ENCODE measurements at places on chromosomes 7 and 10. TPM values are rescaled to one million over a fixed set of nuclear protein-coding genes. Genes with fewer than 3 reads are reported as not detected.

DNA sequence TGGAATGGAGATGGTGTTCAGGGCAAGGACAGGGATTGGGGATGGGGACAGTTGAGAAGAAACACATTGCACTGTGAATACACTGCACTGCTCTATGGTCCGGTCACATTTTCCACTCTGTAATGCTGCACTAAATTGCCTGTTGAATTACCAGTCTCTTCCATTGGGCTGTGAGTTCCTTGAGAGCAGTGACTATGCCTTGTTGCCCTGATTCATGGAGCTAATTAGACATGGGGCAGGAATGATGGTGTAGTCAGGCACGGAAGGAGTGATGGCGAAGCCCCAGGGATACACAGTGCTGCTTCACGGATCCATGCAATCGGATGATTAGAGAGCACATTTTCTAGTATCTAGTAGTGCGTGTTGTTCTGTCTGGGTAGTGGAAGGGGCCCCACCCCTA lies 25.4 kb upstream of the GPAM start:
- H3K27me3 ChIP-seq = no peaks in the 10 kb centered on the region
- H3K4me3 ChIP-seq = no peak overlapping the region
- no peak for DNase-seq
- H3K36me3 ChIP-seq = no peaks in the 10 kb centered on the region

DNA sequence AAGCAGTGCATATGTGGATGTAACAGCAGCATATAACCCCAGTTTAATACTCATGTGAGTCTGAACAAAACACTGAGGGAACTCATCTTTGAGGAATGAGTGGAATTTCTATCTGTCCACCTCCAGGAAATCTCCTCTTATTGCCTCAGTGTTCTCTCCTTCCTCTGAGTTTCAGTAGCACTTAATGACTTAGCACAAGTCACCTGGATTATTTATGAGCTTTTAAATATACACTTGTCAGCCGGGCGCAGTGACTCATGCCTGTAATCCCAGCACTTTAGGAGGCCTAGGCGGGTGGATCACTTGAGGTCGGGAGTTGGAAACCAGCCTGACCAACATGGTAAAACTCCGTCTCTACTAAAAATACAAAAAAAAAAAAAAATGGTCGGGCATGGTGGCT lies 4.3 kb downstream of the LRRC20 start:
- H3K4me1 ChIP-seq = peaks cover 3% of the 10 kb centered on the region
- H3K27ac ChIP-seq = peak overlapping the region; percentile 29
- DNase-seq = peak; percentile 39
- no peak overlapping the region for H3K4me3 ChIP-seq

DNA sequence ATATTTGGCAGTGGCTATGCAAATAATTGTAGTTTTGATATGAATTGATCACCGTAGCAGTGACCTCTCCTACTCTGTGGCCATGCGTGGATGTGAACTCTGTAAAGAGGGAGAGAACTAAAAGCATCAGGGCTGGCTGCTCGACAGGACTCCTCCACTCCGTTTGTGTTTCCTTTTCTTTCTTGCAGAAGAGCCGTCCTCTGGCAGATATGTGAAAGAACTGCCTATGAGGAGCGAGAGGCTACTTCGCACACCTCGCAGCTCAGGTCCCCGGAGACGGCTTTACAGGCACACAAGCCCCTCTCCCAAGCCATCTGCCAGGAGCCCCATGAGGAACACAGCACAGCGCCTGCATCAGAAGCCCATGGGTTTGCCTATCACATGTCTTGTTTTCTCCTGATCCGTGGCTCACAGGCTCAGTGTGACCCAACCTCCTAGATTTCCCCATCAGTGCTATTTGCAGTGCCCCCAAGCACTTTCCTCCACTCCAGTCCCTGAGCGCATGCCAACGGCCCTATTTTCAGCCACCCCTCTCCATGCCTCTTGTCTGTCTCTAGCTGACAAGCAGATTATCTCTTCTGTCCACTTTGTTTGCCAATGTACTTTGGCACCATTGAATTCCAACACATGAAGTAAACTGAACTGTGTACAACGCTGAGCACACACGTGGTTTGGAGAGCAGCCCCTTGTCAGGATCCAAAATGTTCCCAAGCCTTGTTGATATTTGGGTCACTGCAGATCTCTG lies 164.3 kb upstream of the AKR1E2 start:
- H3K36me3 ChIP-seq = no peaks in the 10 kb centered on the region
- H3K4me1 ChIP-seq = no peaks in the 10 kb centered on the region
- H3K27ac ChIP-seq = peak overlapping the region; percentile 90
- H3K4me3 ChIP-seq = no peak overlapping the region

DNA sequence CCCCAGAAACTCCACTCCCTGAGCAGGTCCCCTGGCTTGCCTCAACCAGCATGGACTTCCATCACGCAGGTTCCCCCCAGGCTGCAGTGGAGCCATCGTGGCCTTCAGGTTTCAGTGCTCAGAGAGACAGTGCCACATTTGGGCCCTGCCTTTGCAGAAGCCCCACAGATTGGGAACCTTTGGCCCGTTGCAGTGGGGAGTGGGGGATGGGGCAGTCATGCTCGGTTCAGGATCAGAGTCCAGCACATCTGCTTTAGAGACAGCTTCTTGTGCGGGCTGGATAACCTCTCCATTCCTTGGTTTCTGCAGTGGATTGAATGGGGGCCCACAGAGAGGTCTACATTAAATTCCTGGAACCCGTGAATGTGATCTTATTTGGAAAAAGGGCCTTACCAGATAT lies 183.9 kb downstream of the EBF3 start:
- H3K36me3 ChIP-seq = no peaks in the 10 kb centered on the region
- no peak for DNase-seq
- no peaks in the 10 kb centered on the region for H3K4me1 ChIP-seq
- H3K27ac ChIP-seq = no peak overlapping the region
- H3K4me3 ChIP-seq = no peak overlapping the region

The SLC26A3 gene
- total RNA-seq = 0.55 TPM

- no peak overlapping the region for H3K4me3 ChIP-seq
- no peaks in the 10 kb centered on the region for H3K36me3 ChIP-seq
- no peak overlapping the region for H3K27ac ChIP-seq
- no peaks in the 10 kb centered on the region for H3K27me3 ChIP-seq
- DNase-seq = no peak
Measured at GRCh38 chr10:75639736-75640135, 208.3 kb downstream of the LRMDA start.

The PNLIPRP1 gene
- not detected for total RNA-seq

DNA sequence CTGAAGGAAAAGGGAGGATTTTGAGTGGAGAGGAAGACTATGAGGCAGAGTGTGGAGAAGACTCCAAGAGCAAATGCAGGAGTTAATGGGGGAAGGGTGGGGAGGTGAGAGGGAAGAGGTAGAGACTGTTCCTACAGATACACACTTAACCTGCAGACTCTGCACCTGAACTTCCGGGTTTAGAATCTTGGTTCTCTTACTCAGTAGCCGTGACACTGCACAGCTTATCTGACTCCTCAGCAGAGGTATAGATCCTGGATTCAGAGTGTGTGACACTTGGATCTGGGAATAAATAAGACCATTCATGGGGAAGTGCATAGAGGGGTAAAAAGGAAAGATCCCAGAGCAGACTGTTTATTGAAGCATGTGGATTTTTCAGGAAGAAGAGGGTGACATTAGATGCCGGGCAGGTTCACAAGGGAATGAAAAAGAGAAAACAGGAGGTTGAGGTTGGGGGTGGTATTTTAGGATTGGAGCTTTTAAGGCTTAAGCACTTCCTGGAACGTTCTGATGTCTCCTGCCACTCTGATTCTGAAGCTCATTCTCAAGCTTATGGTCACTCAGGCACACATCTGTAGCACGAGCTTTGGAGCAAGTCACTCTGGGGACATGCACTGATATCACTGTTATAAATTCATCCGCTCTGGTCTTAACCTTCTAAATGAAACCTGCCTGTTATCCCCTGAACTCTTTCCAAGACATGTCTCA lies 5.7 kb upstream of the ZC3HAV1L start:
- H3K4me1 ChIP-seq = no peaks in the 10 kb centered on the region
- H3K36me3 ChIP-seq = no peaks in the 10 kb centered on the region
- H3K27ac ChIP-seq = no peak overlapping the region
- no peaks in the 10 kb centered on the region for H3K27me3 ChIP-seq
- DNase-seq = no peak
- no peak overlapping the region for H3K4me3 ChIP-seq

DNA sequence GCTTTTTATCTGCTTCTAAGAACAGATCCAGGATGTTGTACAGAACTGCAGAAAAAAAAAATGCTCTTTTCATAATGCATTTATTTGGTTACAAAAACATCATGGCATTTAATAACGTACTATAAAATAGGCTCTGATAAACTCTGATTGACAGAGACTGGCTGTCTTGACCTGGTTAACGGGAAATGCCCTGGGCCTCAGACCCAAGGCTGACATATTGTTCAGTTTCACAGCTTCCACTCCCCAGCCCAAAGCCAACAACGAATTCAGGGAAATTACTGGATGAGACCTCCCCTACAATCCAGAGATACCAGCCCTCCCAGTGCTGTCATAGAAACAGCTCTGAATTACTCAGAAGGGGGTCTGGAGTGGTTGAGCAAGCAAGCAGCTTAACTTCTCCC lies 260.1 kb downstream of the CREB5 start:
- H3K27me3 ChIP-seq = no peaks in the 10 kb centered on the region
- no peaks in the 10 kb centered on the region for H3K4me1 ChIP-seq
- no peak overlapping the region for H3K4me3 ChIP-seq
- no peaks in the 10 kb centered on the region for H3K36me3 ChIP-seq
- no peak overlapping the region for H3K27ac ChIP-seq

DNA sequence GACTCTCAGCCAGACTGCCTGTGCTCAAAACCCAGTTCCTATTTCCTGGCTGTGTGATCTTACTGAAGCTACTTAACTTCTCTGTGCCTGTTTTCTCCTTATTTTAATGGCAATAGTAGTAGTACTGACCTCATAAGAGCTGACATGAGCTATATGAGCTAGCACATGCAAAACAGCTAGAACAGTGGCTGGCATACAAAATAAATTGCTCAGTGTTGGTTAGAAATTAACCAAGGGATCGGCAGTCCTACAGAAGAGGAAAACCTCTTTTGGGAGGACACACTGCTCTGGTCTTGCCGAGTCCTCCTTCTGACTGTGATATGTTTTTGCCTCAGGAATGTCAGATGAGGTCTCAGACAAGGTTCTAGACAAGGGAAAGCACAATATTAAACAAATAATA lies 322.6 kb downstream of the GRM8 start:
- no peak for DNase-seq
- H3K27ac ChIP-seq = no peak overlapping the region
- no peaks in the 10 kb centered on the region for H3K36me3 ChIP-seq
- H3K4me3 ChIP-seq = no peak overlapping the region
- no peaks in the 10 kb centered on the region for H3K4me1 ChIP-seq

The ARHGEF35 gene
- total RNA-seq = 4.6 TPM

The SPDYE1 gene
- not detected for total RNA-seq

GRCh38 chr7:50798126-50798525 lies 15.4 kb upstream of the GRB10 start:
- H3K4me1 ChIP-seq = no peaks in the 10 kb centered on the region
- H3K36me3 ChIP-seq = no peaks in the 10 kb centered on the region
- no peaks in the 10 kb centered on the region for H3K27me3 ChIP-seq
- no peak for DNase-seq
- H3K27ac ChIP-seq = no peak overlapping the region
- H3K4me3 ChIP-seq = no peak overlapping the region

- H3K36me3 ChIP-seq = no peaks in the 10 kb centered on the region
- DNase-seq = no peak
- H3K4me3 ChIP-seq = no peak overlapping the region
- H3K4me1 ChIP-seq = no peaks in the 10 kb centered on the region
- no peak overlapping the region for H3K27ac ChIP-seq
Measured at GRCh38 chr10:48792121-48792520, 107.4 kb downstream of the WDFY4 start.

GRCh38 chr10:17092986-17093803 lies 36.4 kb downstream of the CUBN start:
- no peak overlapping the region for H3K4me3 ChIP-seq
- peak overlapping the region; percentile 29 for H3K27ac ChIP-seq
- H3K36me3 ChIP-seq = no peaks in the 10 kb centered on the region
- DNase-seq = no peak

The ZNF37A gene
- 12.3 TPM for total RNA-seq

GRCh38 chr7:26397332-26397731 lies 105.7 kb downstream of the SNX10 start:
- no peak for DNase-seq
- no peaks in the 10 kb centered on the region for H3K36me3 ChIP-seq
- no peaks in the 10 kb centered on the region for H3K4me1 ChIP-seq
- no peaks in the 10 kb centered on the region for H3K27me3 ChIP-seq

GRCh38 chr7:36639826-36640225 lies 84.5 kb downstream of the AOAH start:
- no peak overlapping the region for H3K4me3 ChIP-seq
- no peaks in the 10 kb centered on the region for H3K36me3 ChIP-seq
- no peak overlapping the region for H3K27ac ChIP-seq
- DNase-seq = no peak
- H3K27me3 ChIP-seq = no peaks in the 10 kb centered on the region

- H3K4me1 ChIP-seq = no peaks in the 10 kb centered on the region
- H3K4me3 ChIP-seq = no peak overlapping the region
- no peaks in the 10 kb centered on the region for H3K27me3 ChIP-seq
Measured at GRCh38 chr7:17132726-17133125, 165.7 kb upstream of the AHR start.

- H3K27me3 ChIP-seq = no peaks in the 10 kb centered on the region
- no peaks in the 10 kb centered on the region for H3K36me3 ChIP-seq
- DNase-seq = no peak
- H3K4me1 ChIP-seq = no peaks in the 10 kb centered on the region
- H3K4me3 ChIP-seq = no peak overlapping the region
Measured at GRCh38 chr7:79319369-79319768, 134.1 kb downstream of the MAGI2 start.

The OR13A1 gene
- total RNA-seq = not detected

The NCF1 gene
- 21.0 TPM for total RNA-seq

DNA sequence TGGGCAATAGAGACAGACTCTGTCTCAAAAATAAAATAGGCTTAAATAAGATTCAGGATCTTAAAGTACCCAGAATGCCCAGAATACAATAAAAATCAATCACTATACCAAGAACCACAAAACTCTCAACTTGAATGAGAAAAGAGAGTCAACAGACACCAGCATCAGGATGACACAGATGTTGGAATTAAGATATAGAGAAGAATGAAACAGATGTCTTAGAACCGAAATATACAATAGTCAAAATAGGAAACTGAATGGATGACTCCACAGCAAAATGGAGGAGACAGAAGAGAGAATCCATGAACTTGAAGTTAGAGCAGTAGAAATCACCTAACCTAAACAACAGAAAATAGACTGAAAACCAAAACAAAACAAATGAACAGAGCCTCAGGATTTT lies 29.6 kb downstream of the POR start:
- H3K4me3 ChIP-seq = no peak overlapping the region
- no peaks in the 10 kb centered on the region for H3K27me3 ChIP-seq
- no peak overlapping the region for H3K27ac ChIP-seq
- H3K36me3 ChIP-seq = no peaks in the 10 kb centered on the region
- DNase-seq = no peak
